NCI-H1694 treated with DMSO at 0.1 percent for 48 hours (cell line): ENCODE measurements at places on chromosomes 16 and 17.

DNA sequence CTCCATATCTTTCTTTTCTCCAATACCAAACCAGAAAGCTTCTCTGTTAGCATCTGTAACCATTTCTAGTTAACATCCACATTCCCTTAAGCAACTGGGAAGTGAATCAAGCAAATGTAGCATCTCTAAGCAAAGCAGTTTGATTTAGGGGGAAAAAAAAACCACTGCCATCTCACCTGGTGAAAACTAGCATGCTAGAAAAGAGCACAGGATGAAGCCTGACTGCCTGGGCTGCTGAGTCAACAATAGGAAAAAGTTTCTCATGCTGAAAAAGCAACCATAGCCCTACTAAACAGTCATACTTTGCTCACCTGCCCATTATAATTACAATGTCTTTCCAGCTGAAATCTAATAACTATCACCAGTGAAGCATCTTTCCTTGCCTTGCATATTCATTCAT is 139.3 kb downstream of the ANKFN1 start:
- DNase-seq, result no peak

DNA sequence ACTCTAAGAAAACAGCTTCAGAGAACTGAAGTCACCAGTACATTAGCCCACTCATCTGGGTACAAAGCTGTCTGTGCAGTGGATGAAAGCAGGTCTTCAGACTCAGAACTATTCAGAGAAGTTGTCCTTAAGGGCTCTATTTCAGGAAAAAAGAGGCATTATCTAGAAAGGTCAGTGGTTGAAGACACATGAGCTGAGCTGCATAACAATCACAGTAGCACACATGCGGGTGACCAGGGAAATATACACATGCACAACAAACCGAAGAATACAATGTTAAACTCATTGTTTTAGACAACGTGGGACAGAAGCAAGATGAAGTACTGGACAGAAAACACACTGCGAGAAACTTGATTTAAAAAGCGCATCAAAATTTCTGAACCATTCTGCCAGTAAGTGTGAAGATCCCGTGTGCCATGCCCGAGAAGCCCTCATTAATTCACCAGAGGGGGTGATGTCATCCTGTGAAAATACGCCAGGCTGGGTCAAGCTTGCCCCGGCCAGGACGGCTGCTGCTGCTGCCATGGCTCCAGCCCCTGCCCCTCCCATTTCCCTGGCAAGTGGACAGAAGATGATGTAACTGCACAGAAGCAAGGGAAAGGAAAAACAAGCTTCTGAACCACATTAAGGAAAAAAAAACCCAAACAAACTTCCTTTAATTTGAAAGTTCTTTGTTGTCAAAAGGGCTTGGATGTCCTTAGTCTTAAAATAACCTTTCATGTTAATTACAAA is 10.1 kb downstream of the DYNC1LI2 start:
- DNase-seq, result no peak

DNA sequence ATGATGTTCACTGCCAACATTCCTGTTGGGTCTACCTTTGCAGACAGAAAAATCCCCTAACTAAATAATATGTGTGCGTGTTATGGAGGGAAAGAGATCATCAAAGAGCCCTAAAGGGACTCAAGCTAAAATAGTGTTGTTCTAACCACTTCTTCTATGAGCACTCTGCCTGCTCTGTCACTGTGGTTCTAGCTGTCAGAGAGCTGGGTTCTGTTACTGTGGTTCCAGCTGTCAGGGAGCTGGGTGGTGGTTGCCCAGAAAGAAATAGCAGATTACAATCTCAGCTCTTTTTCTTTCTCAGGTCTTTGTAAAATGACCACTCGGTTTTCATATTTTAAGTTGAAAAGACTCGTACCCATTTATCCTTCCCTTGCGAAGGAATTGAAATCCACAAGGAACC is 176.3 kb downstream of the HS3ST3A1 start:
- no peak for DNase-seq

GRCh38 chr17:17446666-17447155 is 30.1 kb upstream of the MED9 start:
- DNase-seq, result no peak

DNA sequence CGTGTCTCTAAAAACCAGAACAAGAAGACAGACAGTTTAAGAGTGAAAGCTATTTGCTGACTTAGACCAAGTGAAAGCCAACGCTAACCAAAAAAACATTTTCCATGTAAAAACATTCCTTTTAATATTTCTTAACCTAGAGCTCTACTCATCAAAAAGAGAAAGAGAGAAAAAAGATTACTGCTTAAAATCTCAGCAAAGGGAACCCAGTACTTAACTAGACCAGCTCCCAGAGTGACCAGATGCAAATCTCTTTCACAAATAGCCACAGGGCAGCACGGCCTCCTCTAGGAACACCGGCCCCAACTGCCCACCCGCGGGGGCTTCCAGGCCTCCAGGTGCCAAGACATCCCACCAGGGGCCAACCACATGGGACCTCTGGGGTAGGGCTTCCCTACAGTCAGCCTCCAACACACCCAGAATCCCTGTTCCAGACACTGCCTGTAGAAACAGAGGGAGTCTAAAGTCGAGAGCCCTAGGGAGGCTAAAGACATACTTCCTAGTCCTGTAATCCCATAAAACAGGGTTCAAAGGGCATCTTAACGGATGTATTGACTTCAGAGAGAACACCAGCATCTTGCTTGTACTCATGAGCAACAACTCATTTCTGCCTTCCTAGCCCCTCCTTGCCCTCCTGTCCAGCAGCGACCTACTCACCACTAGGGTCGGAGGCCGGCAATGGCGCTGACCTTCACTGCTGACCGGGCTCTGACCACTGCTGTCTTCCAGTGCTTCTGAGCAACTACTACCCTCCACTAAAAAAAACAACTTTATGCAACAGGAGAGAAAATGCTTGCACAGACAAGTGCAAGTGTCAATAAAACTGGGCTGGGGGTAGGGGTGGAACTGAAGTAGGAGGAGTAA is 21.3 kb downstream of the ZCCHC14 start:
- no peak for DNase-seq

GRCh38 chr17:29257756-29258155 is 11.1 kb downstream of the CRYBA1 start:
- DNase-seq, result no peak

DNA sequence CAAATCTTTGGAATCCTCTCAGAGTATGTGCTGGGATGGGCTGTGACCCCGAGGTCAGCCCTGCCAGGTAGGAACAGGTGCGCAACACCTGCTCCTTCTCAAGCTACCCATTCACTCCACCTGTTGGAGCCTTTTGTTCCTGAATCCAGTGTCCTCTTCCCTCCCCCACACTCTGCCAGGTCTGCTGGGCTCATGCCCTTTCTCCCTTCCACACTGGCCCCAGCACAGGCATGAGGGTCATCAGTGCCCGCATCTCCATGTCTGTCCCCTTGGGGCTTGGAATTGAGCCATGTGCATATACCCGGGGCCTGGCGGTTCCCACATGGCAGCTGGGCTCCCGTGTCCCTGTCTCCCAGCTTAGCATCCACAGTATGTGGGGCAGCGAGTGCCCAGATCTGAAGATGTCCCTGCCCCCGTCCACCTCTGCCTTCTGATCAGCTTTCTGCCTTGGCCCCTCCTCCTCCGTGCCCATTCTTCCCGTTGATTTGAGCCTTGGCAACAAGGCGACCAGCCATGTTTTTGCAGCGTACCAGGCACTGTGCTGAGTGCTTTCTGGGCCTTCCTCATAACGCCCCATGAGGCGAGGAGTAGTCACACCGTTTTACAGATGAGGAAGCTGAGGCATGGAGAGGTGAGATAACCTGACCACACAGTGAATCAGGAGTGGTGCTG is 102.2 kb downstream of the RAP1GAP2 start:
- DNase-seq, result no peak

GRCh38 chr17:19354748-19355147 is 7.8 kb downstream of the B9D1 start:
- no peak for DNase-seq

- no peak for DNase-seq
Measured at GRCh38 chr17:39001703-39002637, 34.8 kb upstream of the FBXO47 start.

GRCh38 chr17:9241774-9242496 is 220.6 kb downstream of the NTN1 start:
- no peak for DNase-seq

DNA sequence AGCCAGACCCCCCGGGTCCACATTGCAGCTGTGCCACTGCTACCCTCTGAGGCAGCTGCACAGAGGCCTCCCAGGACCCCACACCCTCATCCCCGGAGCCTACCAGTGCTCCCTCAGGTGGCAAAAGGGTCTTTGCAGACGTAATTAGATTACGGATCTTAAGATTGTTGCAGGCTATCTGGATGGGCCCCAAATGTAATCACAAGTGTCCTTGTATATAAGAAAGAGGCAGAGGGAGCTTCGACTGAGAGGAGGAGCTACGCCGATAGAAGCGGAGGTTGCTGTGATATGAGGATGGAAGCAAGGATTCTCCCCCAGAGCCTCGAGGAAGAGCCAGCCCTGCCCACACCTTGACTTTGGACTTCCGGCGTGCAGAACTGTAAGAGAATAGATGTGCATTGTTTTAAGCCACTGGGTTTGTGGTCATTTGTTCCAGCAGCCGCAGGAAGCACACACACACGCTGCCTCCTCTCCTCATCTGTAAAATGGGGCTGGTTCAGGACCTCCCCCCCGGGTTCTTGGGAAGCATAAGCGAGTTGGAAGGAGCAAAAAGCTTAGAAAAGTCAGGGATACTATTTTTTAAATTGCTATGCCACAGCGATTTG is 10.5 kb upstream of the RAI1 start:
- no peak for DNase-seq

GRCh38 chr17:39653662-39654331 is 11.4 kb upstream of the TCAP start:
- DNase-seq, result peak; percentile 15

- DNase-seq, result no peak
Measured at GRCh38 chr16:86065711-86066110, 166.7 kb downstream of the IRF8 start.

DNA sequence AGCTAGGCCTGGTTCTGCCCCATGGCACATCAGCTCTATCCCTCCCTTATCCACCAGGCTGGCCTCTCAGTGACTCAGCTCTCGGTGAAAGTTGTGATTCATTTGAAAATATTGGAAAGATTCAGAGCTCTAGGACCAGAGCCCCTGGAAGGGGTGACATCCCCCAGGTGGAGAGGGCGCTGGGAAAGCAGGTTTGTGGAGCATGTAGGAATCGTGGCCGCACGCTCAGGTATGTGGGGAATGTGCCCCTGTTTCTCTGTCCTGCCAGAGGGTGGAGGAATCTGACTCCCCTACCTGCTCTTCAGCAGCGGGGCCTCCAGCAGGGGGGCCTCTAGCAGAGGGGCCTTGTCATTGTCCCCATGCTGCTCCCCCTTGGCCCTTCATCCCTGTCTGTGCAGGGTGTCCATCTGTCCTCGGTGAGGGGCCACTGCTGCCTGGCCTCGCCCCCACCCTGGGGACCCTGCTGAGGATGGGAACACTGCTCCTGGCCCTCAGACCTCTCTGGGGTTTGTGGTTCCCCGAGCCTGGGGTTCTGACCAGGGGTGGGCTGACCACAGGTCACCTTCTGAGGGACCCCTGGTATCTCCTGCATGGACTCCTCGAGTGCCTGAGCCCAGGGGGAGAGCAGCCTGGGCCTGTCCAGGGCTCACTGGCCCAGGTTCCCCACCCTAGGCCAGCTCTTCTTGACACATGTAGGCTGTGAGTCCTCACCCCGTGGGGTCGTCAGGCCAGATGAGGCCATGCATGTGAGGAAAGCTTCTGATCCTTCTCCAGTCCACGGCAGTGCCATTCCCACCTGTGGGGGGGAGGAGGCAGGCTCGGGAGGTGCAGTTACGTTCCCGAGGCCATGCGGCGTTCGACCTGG is 47.5 kb downstream of the NT5M start:
- DNase-seq, result no peak

GRCh38 chr17:80386341-80386740 is 28.6 kb upstream of the ENDOV start:
- DNase-seq, result no peak

DNA sequence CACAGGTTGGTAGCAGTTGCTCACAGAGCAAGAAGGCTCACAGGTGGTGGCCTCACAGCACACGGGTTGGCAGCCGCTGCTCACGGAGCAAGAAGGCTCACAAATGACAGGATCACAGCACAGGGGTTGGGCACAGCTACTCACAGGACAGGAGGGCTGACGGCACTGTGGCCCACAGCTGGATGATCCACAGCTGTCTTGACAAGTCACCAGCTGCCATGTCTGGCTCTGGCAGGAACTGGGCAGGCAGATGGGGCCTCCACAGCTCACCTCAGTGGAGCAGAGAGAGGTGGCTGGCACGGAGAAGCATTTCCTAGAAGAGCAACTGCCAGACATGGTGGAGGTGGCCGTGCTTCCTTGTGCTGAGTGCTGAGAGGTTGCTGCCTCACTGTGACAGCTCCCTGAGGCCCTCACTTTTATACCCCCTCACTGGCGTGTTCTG is at the start of gene KRTAP16-1:
KRTAP16-1 (minus strand) TSS at position 392 of the 442 bp plus-strand sequence; CDS start at position 336, 56 bp downstream.
- DNase-seq, result no peak

DNA sequence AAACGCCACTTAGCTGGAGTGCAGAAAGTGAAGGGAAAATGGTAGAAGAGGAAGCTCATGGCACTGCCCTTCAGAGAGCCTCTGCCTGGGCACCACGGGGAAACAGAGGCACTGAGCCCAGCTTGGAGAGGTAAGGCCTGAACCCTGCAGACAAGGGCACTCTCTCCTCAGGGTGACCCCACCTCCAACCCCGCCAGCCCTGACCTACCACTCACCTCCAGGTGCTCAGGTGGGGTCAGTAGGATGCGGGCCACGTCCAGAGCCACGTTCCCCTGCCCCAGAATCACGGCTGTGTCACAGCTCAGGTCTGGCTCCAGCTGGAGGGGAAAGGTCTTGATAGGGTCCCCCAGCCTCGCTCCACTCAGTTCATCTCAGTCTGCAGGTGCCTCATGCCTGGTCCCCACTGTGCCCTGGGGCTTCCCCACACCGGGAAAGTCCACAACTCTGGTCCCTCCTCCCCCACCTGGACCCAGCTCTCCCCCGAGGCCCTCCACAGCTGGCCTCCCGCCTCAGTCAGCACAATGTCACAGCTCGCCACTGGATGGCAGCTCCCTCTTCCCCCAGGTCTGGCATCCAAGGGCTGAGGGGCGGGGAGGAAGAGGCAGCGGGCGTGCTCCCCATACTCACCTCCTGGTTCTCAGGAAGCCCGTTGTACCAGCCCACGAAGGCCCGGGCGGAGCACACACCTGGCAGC is 6.0 kb upstream of the GRIN2C start:
- DNase-seq, result no peak

DNA sequence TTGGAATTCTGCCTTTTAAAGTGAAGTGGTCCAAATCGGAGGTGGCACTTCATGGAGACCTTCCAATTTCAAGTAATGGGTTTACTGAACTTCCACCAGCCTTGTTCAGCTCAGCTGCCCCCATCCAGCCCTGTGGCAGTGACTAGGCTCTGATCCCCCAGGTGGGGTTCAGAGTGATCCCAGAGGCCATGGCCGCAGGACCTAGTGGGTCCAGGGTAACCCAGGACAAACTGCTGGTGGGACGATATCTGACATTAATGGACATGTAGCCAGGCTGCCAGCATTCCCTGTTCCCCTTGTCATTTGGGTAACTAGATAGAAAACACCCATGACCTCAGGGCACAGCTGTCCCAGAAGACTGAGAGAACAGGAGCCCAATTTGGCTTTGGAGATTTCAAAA is 209.9 kb downstream of the GSG1L start:
- no peak for DNase-seq

- DNase-seq, result no peak
Measured at GRCh38 chr16:17128791-17129190, 342.0 kb downstream of the XYLT1 start.
